Effector CD4-positive, alpha-beta T cell (primary cell): ENCODE measurements at places on chromosomes 12 and 14.

- DNase-seq, result no peak
Measured at GRCh38 chr12:122079033-122079531, 526 bp downstream of the MLXIP start.

DNA sequence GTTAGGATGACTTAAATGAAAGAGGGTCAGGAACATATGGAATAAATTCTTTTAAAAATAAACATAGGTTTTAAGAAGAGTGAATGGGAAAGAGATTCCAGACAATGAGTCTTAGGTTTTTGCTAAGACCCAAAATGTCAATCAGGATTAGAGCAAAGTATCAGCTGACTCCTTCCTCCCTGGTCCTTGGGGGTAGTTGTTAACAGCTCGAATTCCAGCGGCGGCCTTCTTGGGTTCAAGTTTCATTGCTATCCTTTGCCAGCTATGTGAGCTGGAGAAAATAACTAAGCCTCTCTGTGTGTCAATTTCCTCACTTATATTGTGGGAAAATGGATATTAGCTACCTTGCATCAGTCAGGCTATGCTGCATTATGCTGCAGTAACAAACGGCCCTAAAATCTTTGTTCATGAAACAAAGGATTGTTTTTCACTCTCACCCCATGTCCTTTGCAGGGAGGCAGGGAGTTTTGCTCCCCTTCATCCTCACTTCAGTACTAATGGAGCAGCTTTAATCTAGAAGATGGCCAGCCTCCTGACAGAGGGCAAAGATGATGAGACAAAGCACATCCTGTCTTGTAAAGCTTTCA is 83.8 kb upstream of the RFLNA start:
- no peak for DNase-seq

DNA sequence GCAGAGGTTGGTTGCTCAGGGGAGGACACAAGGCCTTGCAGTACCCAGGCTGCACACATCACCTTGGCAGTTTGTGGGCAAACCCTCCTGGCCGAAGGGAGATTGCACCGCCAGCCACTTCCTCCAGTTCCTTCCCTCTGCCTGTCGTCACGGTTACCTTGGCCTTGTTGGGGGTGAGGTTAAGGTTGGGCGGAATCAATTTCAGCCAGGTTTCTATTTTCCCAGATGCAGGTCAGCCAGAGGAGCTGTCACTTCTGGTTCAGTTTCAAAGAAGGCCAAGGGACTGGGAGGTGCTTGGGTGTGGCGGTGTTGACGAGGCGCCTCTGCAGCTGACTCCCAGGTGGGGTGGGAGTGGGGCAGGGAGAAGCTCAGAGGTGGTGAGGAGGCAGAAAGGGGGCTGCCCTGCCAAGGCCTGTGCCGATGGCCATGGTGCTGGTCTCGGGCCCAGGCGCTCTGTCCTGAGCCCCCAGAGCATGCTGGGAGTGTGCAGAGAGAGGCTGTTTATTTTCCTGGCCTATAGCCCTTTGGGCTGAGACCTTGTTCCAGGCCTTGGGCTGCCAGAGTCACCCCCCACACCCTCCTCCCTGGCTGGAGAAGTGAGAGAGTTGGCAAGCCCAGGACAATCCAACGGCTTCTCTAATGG is 31.4 kb downstream of the JDP2 start:
- DNase-seq, result no peak

DNA sequence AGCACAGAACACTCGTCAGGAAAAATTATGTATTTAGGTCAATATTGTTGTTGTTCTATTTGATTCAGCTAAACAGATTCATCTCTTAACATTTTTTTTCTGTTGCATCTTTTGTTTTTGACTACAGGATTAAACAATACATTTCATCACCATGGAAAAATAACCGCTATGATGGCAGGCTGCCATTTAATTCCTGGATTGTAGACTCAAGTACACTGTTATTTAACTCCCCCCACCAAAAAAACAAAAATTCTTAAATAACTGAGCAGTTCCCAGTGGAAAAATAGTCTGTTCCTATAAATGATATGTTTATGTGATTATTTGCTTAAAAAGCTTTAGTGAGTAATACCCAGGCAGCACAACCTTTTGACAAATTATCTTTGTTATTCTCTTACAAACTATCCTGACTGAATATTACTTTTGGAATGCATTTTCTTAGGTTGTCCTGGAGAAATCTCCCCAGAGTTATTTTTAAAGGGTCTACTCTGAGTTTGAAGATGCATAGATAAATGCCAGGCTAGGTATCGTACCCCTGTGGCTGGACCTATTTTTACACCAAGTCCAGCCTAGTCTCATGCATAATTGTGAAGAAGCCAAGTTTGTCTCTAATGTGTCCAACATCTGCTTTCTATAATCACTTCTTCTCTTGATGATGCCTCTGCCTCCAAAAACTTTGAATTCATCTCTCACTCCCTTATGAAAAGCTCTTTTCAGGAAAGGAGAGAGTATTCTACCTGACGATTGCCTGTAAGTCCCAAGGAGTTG is 3.7 kb downstream of the KERA start:
- DNase-seq, result no peak

GRCh38 chr14:26088275-26088674 is 509.6 kb downstream of the NOVA1 start:
- DNase-seq, result no peak
